ENCODE measurements at places on chromosomes 12 and 14.

DNA sequence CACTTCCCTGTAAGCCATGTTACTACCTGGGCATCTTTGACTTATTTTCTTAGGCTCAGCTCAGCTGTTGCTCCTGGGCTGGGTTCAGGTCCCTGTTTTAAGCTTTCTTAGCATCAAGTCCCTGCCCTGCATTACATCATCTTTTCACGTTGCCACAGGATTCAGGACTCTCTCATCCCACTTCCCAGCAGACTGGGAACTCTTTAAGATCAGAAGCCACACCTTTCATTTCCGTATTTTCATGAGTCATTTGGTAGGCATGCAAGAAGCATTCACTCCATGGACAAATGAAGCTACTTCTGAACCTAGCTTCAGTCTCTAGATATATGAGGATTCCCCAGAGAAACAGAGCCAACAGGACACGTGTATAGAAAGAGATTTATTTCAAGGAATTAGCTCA, 726.8 kb downstream of the VRK1 start:
- DNase-seq, result no peak
- no peak overlapping the region for H3K27ac ChIP-seq
- no peaks in the 10 kb centered on the region for H3K4me1 ChIP-seq

DNA sequence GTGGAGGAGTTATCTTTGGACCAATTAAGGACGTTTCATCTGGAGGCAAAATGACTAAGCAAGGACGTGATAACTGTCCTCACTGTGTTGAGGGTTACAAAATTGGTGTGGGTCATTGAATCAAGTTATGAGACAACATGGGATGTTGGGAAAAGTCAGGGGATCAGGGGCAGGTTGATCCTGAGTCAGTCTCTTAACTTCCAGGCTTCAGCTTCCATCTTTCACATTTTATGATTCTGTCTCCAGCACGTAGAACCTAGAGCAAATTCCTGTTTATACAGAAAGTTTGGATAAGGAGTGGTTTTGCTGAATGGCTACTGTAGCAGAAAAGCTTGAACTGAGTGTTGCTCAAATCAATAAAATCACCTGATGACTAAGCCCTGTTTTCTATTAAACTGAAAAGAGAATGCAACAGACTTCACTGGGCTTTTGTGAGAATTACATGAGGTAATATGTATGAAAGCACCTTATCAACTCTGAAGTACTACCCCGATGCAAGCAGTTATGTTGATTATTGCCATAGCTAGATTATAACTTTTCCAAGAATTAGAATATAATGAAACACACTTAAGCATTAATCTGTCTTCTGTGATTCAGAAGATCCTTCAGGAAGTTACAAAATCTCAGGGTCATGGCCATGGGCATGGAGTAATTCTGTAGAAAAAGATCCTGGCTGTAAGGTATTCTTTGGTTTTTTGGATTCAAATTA, 184.8 kb downstream of the ETV6 start:
- peak; percentile 32 for DNase-seq
- H3K4me1 ChIP-seq, result peaks cover 41% of the 10 kb centered on the region
- no peaks in the 10 kb centered on the region for H3K27me3 ChIP-seq
- no peak overlapping the region for H3K27ac ChIP-seq
- no peak overlapping the region for H3K4me3 ChIP-seq

GRCh38 chr12:116444590-116444943, 114.6 kb upstream of the MAP1LC3B2 start:
- no peaks in the 10 kb centered on the region for H3K36me3 ChIP-seq
- H3K4me1 ChIP-seq, result no peaks in the 10 kb centered on the region
- DNase-seq, result no peak
- no peak overlapping the region for H3K27ac ChIP-seq
- no peaks in the 10 kb centered on the region for H3K27me3 ChIP-seq
- H3K4me3 ChIP-seq, result no peak overlapping the region

DNA sequence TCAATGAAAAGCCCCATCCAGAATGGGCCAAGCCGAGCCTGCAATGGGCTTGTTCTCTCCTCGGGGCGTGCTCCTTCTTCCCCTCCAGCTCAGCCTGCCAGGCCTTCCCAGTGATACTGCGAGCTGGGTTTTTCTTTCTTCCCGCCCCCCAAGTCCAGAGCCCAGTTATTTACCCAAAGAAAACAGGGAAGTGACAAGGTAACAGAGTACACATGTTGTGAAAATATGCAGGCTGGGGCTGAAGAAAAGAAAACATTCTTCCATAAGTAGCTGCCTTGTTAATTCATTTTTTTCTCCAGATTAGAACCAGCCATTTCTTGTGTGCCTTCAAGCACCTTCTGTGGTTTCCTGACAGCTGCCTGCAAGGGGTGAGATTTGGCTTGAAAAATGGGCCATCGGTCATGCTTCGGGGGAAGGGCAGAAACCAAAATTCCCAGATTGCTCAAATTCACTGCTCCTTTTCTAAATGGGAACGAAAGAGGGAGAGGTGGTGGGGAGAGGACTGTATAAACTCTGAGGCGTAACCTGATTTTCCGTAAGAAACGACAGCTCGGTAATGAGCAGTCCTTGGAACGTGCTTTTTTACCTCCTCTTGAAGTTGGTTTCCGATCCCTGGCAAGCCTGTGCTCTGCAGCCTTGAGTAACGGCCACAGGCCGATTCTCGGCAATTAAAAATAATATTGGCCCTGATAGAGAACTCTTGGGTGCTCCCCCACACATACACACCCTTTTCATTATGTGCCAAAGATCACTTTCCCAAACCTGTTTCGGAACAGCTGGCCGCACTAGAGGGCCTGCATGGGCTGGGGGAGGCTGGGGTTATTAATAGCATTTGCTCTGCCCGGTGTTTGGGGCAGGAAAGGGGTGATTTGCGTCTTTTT, 229.4 kb downstream of the ZFP36L1 start:
- H3K27ac ChIP-seq, result peak overlapping the region; percentile 41
- DNase-seq, result peak; percentile 95
- peaks cover 38% of the 10 kb centered on the region for H3K4me1 ChIP-seq

DNA sequence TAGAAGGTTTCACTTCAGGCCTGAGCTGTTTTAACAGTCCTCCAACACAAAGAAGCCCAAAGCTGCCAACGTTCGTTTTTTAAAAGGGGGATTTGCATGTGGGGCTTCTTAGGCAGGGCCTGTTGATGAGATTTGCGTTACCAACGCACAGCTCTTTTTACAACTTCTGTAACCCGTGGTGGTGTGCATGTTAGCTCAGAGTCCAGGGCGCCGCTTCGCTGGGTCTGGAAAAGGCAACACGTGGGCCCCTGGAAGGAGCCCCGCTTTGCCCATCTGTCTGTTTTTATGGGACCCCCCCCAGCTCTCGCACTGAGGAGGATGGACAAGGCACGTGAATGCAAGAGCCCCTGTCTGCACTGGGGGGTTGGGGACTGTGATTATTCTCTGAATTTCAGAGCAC, 84.0 kb downstream of the ESR2 start:
- H3K27ac ChIP-seq, result no peak overlapping the region
- peaks cover 20% of the 10 kb centered on the region for H3K4me1 ChIP-seq
- H3K36me3 ChIP-seq, result peaks cover 19% of the 10 kb centered on the region
- H3K4me3 ChIP-seq, result no peak overlapping the region
- no peak for DNase-seq

GRCh38 chr12:11564984-11565651, 84.4 kb upstream of the ETV6 start:
- H3K4me1 ChIP-seq, result no peaks in the 10 kb centered on the region
- H3K27me3 ChIP-seq, result no peaks in the 10 kb centered on the region
- DNase-seq, result no peak

Data from cardiac muscle cell (in vitro differentiated cells and primary cell).